Activated CD8-positive, alpha-beta T cell treated with anti-CD3 and anti-CD28 coated beads for 36 hours (primary cell): ENCODE measurements at places on chromosomes 3 and 15. TPM values are rescaled to one million over a fixed set of nuclear protein-coding genes. Genes with fewer than 3 reads are reported as not detected.

- DNase-seq: no peak
These were observed 284.4 kb downstream of the SHQ1 start for GRCh38 chr3:72563690-72564370.

CACNA2D3 gene
- not detected for total RNA-seq

CEP97 gene
- total RNA-seq: 18.7 TPM

- no peak for DNase-seq
These were observed 230.7 kb upstream of the TMC3 start for GRCh38 chr15:81604713-81605112.

DNA sequence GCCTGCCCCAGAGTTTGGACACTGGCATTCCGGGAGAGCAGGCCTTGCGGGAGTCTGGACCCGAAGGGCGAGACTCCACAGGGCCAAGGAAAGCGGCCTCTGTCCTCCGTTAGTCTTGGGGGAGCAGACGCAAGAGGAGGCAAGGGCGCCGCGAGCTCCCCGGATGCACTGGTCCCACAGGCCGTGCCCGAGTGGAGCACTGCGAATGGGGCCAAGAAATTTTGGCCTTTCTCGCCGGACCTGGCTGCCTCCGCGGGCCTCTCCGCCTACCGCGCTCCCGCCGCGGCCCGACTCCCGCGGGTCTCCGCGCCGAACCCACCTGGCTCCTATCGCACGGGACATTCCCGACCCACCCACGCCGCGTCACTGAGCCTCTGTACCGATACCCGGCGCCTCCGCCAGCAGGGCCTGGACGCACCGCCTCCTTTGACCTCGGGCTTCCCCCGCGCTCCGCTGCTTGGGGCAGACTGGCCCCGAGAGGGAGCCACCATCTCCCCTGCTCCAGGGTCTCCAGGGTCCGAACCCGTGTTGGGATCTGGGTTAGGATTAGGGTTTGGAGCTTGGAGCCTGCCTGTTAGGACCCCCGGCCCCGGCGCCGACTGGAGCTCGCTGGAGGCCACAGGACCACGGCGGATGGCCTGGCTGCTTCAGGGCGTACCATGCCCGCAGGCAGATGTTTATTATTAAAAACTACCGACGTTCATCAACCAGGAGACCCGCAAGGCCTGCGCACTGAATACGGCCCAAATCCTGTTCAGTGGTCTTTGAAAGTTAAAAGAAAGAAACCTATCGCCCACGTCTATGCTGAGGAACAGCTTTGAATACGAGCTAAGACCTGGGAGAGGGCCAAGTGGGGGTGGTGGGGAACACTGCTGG is 11.7 kb downstream of the SHOX2 start:
- no peak for DNase-seq

DNA sequence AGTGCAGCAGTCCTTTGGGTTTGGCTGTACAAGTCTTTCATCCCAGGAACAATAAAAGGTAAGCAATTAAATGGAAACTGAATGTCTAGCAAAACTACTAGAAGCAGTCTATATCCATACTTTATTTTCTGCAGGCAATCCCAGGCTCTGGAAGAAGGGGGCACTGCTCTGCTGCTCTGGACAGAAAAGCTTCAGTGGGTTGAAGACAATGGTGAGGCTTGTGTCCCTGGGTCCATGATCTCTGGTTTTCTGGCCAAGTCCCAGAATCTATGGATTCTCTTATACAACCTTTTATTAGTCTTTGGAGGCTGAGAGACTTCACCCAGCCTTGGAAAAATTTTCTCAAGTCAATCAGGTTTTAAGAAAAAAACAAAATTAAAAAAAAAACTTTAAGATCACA is 35.6 kb downstream of the SCAP start:
- no peak for DNase-seq

DNA sequence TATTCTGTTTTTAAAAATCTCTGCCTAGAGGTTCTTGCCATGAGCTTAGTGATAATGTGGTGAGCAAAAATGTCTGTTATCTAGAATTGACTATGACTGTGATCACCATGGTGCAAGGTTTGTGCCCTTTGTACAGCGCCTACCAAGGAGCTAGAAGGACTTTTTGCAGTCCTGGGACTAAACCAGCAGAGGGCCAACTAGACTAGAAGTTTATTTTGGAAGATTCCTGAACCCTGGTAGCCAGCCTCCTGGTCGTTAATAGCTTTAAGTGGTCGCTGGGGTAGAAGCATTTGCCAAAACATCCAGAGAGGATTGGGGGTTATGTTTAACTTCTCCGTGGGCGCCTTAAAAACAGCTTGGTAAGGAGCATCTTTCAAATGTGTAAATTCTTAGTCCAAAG is 7.8 kb downstream of the SCG5 start:
- no peak for DNase-seq

SCG5 gene
- 1.6 TPM for total RNA-seq
